KG1 (cell line): ENCODE measurements at places on chromosomes 11 and 22.

DNA sequence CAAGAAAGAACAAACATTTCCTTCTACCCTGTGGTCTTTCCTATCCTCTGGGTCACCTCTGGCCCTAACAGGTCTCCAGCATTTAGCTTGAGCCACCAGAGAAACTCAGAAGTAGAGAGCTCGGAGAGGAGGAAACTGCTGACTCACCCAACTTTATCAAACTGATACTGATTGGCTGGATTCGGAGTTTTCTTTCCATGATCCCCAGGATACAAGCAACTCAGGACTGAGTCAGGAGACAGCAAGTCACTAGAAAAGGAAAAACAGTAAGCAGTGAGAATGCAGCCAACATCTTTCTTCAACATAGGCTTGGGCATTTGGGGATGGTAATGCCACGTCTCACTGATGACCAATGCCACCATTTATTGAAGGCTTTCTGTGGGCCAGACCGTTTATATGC is 32.7 kb downstream of the THOC5 start:
- DNase-seq, result no peak

GRCh38 chr11:68724293-68724692 is 27.0 kb downstream of the TESMIN start:
- DNase-seq, result no peak

DNA sequence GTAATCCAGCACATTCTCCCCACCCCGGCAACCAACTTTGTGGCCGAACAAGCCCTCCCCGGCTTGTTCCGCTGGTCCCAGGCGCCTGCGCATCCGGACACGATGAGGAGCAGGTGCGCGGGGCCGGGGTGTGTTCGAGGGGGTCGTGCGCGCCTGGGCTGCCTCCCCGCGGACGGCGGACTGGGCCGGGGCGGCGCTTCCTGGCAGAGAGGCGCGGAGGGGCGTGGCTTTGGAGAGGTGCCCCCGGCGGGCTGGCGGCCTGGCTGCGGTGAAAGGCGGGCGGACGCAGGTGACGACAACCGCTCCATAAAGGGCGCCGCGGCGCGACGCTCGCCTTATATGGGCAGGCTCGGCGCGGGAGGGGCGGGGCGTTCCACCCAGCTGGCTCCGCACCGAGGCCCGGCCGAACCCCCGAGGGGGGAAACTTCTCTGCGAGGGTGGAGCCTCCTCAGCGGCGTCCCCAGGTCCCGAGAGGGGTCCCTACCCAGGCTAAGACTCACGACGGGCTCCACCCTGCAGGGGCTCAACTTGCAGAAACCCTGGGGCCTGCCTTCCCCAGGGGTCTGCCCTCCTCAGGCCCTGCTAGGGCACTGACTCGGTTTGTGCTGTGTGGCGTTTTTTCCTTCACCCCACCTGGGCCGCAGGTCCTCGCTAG is 26.4 kb downstream of the TXN2 start:
- peak; percentile 85 for DNase-seq

DNA sequence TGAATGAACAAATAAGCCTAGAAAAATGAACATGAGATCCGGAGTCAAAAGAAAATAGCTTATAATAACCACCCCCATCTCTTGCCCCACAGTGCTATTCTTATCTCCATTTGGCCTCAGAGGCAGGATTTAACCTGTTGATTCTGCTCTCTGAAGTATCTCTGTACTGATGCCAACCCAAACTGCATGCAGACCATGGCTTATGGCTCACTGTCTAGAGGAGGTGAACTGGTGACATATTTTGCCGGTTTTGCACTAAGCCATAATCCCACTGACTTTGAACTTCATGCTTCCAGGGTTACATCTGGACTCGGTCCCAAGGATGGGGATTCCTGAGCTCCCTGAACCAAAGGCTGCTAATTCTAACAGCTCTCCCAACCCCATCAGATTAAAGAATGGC is 397.1 kb downstream of the TENM4 start:
- no peak for DNase-seq

GRCh38 chr11:78809931-78810541 is 235.4 kb upstream of the NARS2 start:
- DNase-seq, result no peak

- no peak for DNase-seq
These were observed 96.1 kb upstream of the LRRC55 start for GRCh38 chr11:57085611-57086010.

GRCh38 chr11:96197103-96197502 is 145.9 kb downstream of the MAML2 start:
- DNase-seq, result no peak

DNA sequence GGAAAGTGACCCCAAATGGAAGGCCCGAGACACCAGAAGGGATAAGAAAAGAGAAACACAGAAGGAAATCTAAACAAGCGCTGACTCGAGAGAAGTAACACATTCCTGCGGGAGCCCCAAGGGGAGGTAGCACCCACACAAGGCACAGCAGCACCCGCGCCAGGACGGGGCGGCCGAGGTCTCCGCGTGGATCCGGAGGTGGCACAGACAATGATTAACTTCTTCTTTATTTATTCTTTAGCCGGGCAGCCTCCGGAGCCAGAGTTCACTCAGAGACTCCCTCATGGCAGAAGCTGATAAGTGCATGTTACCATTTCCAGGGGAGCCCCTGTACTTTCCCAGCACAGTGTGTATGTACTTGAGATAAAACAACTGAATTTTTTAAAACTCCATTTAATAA is 5.1 kb downstream of the TOLLIP start:
- DNase-seq, result no peak

- no peak for DNase-seq
These were observed 28.1 kb upstream of the ACAT1 start for GRCh38 chr11:108093128-108093904.

- no peak for DNase-seq
These were observed 155.0 kb downstream of the ADAMTS15 start for GRCh38 chr11:130603335-130603906.

DNA sequence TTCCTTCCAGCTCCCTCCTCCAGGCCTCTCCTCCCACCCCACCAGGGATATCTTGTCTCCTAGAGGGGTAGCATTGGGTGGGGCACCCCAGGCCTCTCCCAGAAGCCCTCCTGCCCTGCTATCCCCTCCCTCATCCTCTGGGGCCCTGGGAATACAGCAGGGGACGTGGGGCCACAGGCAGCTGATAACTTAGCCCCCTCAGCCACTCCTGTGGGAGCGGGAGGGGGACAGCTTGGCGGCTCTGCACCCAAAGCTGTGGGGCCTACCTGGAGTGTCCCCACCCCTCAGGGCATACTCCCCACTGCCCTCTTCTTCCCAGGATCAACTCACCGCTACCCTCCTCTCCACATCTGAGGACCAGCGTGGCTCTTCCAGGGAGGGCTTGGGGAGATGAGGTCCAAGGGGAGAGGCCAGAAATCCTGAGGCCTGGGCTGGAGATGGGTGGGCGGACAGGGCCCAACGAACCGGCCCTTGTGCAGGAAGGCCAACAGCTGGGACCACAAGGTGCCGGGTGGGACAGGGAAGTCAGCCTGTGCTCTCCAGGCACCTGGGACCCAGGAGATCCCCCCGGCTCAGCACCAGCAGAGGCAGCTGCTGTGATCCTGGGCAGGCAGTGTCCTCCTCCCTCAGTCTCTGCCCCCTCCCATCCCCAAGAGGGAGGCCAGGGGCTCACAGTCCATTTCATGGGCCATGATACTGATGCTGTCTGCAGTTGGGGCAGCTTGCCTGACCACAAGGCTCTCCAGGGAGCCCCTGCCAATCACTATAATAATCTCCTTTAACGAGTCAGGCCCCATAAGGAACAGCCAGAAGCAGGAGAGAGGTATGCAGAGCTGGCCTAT is 23.2 kb downstream of the NEAT1 start:
- DNase-seq, result no peak

DNA sequence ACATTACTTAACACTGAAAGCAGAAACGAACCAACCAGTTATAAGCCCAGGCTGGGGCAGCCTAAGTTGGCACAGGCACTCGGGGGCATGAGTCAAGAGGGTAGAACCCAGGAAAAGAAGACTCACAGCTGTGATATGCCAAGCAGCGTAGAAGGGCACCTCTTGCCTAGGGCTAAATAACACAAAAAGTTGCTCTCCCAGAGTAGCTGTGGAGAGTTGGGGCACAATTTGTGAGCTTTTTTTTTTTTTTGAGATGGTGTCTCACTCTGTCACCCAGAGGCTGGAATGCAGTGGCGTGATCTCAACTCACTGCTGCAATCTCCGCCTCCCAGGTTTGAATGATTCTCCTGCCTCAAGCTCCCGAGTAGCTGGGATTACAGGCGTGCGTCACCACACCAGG is 8.8 kb downstream of the CLMP start:
- DNase-seq, result no peak

DNA sequence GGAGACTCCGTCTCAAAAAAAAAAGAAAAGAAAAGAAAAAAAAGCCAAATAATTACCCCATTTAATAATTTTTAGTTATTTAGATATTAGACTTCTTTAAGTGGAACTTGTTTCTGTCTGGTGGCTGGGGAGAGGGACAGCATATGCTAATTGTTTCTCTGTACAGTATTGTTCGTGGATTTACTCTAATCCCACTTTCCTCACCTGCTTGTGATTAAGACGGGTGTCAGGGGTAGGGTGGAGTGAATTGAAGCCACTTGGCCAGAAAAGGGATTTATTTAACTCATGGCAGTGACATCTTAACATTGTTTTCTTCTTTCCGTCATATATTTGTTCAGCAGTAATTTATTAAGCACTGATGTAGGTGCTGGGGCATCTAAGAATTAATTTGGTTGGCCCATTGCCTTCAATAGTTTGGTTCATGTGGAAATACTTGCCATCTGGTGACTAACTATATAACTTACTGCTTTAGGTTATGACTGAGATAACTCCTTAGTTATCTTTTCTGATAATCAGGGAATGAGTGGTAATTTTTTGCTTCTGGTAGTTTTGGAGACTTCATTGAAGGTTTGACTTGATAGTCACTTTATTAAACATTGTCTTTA is 4.6 kb downstream of the TNRC6B start:
- no peak for DNase-seq

- DNase-seq, result no peak
These were observed 60.6 kb downstream of the RTL6 start for GRCh38 chr22:44437216-44438055.

DNA sequence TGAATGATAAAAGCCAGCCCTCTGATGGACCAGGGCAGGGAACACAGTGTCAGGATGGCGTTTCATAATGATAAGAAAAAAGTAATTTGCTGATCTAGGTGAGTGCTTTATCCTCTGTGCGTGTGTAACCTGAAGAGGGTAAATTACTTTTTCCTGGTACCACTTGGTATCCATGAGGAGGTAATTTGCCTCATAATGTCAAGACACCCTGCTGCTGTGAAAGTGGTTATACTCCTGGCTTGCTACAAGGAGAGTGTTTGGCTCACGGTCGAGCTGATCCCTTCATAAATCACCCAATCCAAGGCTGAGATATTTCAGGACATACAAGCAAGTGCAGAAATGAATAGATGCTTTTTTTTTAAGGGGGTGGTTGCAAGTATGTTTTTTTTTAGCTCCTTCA is 207.2 kb upstream of the PGR start:
- no peak for DNase-seq

DNA sequence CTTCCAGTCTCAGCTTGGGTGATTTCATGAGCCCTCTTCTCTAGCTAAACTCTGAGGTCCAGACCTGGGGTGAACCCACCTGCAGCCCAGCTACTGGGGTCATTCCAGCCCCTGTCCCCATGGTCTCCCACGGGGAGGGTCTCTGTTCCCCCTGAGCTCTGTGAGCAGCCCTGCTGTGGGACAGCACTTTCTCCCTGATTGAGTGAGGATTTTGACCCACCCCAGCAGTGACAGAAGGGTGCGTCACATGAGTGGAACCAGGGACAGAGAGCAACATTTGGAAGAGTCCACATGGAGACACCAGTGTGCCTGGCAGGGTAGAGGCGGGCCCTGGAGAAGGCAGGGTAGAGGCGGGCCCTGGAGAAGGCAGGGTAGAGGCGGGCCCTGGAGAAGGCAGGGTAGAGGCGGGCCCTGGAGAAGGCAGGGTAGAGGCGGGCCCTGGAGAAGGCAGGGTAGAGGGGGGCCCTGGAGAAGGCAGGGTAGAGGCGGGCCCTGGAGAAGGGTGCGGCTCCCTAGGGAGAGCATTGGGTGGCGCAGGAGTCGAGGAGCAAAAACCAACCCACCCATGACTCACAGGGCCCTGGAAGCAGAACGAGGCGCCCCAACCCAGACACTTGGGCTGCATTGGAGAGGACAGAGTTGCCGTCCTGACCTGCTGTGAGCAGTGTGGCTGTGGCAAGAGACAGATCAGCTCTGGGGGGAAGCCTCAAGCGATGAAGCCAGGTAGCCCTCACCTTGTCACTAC is 227.7 kb upstream of the B3GAT1 start:
- no peak for DNase-seq

DNA sequence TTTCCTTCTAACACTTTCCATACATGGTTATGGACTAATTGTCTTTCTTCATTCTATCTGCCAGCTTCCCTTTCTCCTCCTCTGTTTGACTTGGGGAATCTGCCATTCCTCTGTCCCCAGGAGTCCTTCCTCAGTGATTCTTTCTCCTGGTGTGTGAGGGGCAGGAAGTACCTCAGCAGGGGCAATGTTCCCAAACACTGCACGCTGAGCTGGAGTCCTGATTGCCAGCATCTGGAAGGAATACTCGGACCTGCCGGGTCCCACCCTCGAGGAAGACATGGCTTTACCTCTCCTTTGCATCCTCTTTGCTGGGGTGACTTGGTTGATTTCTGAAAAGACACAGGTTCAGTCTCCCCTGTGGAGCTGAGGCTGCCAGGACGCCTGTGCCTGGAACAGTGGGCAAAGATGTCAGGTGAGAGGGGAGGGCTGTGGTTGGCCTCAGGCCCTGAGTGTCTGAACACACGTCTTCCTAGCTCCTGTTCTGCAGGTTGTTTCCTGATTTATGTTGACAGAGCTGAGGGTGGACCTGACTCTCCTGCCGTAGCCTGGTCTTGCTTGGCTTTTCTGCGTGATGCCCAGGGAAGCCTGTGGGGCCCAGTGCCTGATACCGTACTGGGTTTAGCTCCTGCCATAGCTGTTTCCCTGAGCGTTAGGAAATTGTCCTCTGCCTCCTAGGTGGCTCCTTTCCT is 4.3 kb downstream of the COX8A start:
- DNase-seq, result no peak

DNA sequence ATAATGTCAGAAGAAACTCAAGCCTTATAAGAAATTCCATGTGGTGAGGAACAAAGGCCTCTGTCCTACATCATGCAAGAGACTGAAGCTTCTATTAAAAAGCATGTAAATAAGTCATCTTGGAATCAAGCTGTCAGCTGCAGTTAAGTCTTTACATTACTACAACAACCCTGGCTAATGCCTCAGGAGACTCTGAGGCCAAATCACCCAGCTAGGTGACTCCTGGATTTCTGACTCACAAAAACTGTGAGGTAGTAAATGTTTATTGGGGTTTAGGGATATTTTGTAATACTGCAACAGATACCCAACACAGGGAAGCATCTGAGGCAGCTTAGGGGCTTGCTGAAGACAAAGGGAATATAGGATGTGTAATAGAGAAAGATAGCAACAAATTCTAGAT is 89.6 kb downstream of the C11orf87 start:
- no peak for DNase-seq

GRCh38 chr22:28620244-28620922 is 59.3 kb downstream of the TTC28 start:
- no peak for DNase-seq

GRCh38 chr11:82034527-82034926 is 699.1 kb downstream of the FAM181B start:
- no peak for DNase-seq

- DNase-seq, result no peak
These were observed 48.2 kb upstream of the CCDC134 start for GRCh38 chr22:41752011-41752970.
